Activated T-cell treated with anti-CD3 and anti-CD28 coated beads, Interleukin-2, amount 50 U/mL, for 72 hours (primary cell): ENCODE measurements at places on chromosomes 5 and 9. TPM values are rescaled to one million over a fixed set of nuclear protein-coding genes. Genes with fewer than 3 reads are reported as not detected.

DNA sequence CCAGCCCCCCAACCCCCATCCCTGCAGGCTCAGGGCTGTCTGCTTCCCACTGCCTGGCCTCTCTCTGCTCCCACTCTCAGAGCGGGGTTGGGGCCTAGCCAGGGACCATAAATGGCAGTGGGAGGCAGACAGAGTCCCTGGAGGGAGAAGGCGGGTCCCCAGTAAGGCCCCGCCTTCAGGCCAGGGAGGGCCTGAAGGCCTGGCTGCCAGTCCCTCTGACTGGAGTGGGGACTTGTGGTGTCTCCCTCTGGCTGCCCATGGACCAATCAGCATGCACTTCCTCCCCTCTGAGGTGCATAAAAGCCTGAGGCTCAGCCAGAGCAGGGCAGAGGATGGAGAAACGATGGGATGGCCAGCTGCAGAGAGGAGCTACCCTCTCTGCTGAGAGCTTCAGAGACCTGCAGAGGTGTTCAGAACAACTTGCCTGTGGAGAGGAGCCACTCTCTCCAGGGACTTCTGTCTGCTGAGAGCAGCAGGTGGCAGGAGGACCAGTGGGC, 2.7 kb upstream of the BTNL9 start:
- H3K36me3 ChIP-seq, result no peaks in the 10 kb centered on the region
- no peaks in the 10 kb centered on the region for H3K4me1 ChIP-seq

DNA sequence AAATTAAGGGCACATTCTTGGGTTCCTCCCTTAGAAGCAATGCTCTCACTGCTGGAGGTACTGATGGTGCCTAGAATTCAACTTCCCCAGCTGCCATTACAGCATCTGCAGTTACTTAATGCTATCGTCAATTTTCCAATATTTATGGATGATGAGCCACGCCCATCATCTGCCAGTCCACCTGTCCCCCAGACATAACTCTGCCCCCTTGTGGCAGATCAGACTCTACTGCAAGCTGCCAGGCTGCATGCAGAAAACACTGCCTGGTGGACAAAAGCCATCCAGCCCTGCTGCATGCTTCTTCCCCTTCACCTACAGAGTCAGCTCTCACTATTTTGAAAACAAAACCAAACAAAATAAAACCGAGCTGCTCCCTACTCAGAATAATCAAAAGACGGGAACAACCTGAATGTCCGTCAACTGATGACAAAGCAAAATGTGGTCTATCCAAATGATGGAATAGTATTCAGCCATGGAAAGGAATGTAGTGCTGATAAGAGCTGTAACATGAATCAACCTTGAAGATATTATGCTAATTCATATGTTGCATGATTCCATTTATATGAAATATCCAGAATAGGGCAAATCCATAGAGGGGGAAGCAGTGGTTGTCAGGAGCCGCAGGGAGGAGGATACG, 66.4 kb downstream of the RETREG1 start:
- no peak overlapping the region for H3K27ac ChIP-seq
- H3K4me1 ChIP-seq, result peaks cover 36% of the 10 kb centered on the region
- no peaks in the 10 kb centered on the region for H3K36me3 ChIP-seq
- no peak overlapping the region for H3K4me3 ChIP-seq
- no peaks in the 10 kb centered on the region for H3K27me3 ChIP-seq
- DNase-seq, result peak; percentile 48

DNA sequence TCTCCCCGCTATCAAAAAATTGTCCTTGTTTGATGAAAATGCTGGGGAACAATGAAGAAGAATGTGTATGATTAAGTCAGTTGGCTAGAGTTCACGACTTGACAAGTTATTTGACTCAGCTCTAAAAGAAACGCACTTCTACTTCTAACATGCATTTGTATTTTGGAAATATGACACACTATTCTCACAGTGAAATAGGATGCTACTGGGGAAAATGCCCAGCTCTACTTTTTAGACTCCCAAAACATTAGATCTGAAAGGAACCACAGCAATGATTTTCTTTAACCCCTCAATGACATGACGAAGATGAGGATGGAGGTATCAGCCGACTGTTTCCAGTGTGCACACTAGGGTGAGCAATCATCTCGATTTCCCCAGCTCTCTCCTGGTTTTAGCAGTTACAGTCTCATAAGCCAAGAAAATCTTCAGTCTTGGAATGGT, 83.6 kb upstream of the PCSK1 start:
- H3K4me1 ChIP-seq, result no peaks in the 10 kb centered on the region
- no peaks in the 10 kb centered on the region for H3K36me3 ChIP-seq
- no peak for DNase-seq
- H3K4me3 ChIP-seq, result no peak overlapping the region

GRCh38 chr9:92685022-92685421, 15.1 kb upstream of the IPPK start:
- no peaks in the 10 kb centered on the region for H3K4me1 ChIP-seq
- DNase-seq, result no peak
- H3K27me3 ChIP-seq, result no peaks in the 10 kb centered on the region
- no peak overlapping the region for H3K27ac ChIP-seq

DNA sequence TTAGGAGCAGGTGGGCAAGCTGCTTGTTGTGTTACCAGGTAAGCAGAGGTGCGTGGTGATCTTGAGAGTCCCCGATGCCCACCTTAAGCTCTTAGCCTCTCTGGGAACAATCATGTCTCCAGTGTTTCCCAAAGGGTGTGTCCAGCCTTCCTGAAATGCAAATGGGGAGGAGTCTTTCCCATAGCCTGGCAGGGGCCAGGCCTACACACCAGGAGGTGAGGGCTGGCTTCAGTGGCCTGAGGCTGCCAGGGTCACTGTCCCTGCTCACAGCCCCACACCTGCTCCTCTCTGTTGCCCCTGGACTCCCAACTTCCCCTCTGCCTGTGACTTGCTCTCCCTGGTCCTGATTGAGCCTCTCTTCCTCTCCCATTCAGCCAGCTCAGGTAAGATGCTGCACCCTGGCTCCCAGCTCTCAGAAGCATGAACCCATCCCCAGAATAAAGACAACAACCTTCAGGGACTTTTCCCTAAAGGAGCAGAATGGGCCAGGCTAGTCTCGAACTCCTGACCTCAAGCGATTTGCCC, 65.7 kb upstream of the PHYKPL start:
- no peaks in the 10 kb centered on the region for H3K36me3 ChIP-seq
- H3K4me1 ChIP-seq, result no peaks in the 10 kb centered on the region
- H3K4me3 ChIP-seq, result no peak overlapping the region
- H3K27ac ChIP-seq, result no peak overlapping the region
- no peak for DNase-seq

DNA sequence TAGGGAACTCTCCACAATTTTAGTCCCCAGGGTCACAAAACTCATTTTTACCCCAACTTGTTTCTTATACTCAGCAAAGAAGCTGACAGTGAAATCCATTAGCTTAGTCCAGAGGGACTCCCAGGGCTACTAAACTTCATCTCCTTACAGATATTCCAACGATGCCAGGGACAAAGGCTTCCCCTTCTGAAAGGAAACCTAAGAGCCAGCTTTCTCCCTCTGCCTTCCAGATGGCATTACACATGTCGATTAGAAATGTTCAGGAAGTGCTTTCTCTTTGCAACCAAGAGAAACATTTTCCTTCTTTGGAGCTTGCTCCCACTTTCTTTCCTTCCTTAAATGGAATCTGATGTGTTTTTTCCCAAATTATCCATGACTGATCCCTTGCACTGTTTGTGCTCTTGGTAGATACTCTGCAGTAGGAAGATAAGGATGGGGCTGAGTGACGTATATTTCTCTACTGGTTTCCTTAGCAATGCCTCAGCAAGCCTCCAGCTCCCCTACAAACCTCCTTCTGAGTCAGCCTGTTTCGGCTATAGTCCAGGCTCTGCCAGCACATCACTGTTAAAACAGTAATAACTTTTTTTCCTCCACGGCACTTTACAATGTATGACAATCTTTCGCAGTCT, 43.0 kb upstream of the HTR4 start:
- peaks cover 54% of the 10 kb centered on the region for H3K27me3 ChIP-seq
- H3K27ac ChIP-seq, result no peak overlapping the region
- peaks cover 4% of the 10 kb centered on the region for H3K36me3 ChIP-seq
- H3K4me3 ChIP-seq, result no peak overlapping the region
- no peak for DNase-seq

- no peaks in the 10 kb centered on the region for H3K27me3 ChIP-seq
- H3K36me3 ChIP-seq, result peaks cover 1% of the 10 kb centered on the region
- DNase-seq, result no peak
- H3K4me1 ChIP-seq, result peaks cover 34% of the 10 kb centered on the region
Observed at GRCh38 chr9:35108946-35109575, 6.1 kb upstream of the STOML2 start.

DNA sequence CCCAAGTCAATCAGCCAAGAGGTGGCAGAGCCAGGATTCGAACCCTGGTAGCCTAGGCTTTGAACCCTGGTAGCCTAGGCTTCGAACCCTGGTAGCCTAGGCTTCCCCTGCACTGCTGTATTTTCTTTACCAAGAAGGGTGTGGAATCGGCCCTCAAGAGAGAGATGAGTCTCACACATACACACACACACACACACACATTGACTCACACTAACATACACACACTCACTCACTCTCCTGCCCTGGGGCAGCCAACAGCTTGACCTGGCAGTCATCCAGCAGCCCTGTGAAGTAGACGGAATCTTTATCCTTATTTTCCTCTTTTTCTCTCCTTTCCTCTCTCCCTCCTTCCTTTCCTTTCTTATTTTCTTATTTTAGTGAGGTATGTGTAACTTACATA, 55.4 kb upstream of the RPL26L1 start:
- no peak overlapping the region for H3K27ac ChIP-seq
- H3K36me3 ChIP-seq, result no peaks in the 10 kb centered on the region
- no peak for DNase-seq
- H3K27me3 ChIP-seq, result no peaks in the 10 kb centered on the region

GRCh38 chr5:56612759-56613158, 202.6 kb upstream of the MAP3K1 start:
- H3K27ac ChIP-seq, result peak overlapping the region; percentile 15
- H3K4me3 ChIP-seq, result peak overlapping the region; percentile 60
- no peaks in the 10 kb centered on the region for H3K27me3 ChIP-seq
- peaks cover 19% of the 10 kb centered on the region for H3K36me3 ChIP-seq
- H3K4me1 ChIP-seq, result peaks cover 69% of the 10 kb centered on the region
- no peak for DNase-seq

DNA sequence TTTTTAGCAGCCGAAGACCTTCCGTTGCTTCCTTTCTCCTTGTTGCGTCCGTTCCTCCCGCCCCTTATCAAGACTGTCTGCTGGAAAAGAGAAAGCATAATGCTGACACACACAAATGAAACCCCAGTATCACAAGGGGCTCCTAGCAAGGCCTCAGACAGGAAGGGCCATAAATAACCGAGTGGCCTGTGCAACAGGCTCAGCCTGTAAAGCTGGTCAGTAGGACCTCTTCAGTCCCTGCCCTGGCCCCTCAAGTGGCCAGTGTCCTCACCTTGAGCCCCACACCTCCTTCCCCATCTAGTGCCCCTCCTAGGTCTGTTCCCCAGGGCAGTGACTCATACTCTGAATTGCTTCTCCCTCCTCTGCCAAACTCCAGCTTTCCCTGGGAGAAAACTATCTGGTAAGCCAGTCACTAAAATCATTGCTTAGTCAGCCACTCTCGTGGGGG, 174.6 kb upstream of the IL12B start:
- H3K4me1 ChIP-seq, result no peaks in the 10 kb centered on the region
- H3K4me3 ChIP-seq, result no peak overlapping the region
- H3K36me3 ChIP-seq, result no peaks in the 10 kb centered on the region
- H3K27me3 ChIP-seq, result peaks cover 17% of the 10 kb centered on the region
- H3K27ac ChIP-seq, result no peak overlapping the region

DNA sequence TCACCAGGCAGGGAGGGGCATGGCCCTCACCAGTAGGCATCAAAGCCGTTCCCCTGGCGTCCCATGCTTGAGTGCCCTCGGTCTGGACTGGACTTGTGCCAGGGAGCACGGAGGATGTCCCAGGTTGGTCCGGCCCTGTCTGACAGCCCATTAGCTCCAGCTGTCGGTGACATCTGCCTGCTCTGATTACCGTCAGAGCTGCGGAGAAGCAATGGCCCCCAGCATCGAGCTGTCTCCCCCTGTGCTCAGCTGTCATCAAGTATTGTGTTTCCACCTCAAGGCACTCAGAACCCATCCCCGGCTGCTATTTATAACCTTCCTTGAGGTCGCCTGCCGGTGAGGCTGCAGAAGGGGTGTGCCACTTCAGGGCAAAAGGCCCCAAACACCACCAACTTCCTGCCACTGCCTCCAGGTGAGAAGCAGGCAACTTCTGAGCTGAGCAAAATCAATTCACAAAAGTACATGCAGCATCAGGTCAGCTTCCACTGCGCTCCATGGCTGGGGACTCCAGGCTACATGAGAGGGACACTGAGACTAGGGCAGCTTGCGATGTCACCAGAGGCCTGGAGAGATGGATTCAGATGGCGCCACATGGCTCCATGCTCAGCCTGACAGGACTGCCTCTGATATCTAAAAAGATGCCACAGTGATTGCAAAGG, 142.7 kb downstream of the C5orf15 start:
- peaks cover 28% of the 10 kb centered on the region for H3K4me1 ChIP-seq
- peaks cover 7% of the 10 kb centered on the region for H3K27me3 ChIP-seq
- no peak overlapping the region for H3K27ac ChIP-seq
- H3K4me3 ChIP-seq, result no peak overlapping the region

- H3K27me3 ChIP-seq, result peaks cover 24% of the 10 kb centered on the region
- DNase-seq, result no peak
- peaks cover 8% of the 10 kb centered on the region for H3K4me1 ChIP-seq
Observed at GRCh38 chr9:105246656-105247173, 2.3 kb downstream of the SLC44A1 start.

DNA sequence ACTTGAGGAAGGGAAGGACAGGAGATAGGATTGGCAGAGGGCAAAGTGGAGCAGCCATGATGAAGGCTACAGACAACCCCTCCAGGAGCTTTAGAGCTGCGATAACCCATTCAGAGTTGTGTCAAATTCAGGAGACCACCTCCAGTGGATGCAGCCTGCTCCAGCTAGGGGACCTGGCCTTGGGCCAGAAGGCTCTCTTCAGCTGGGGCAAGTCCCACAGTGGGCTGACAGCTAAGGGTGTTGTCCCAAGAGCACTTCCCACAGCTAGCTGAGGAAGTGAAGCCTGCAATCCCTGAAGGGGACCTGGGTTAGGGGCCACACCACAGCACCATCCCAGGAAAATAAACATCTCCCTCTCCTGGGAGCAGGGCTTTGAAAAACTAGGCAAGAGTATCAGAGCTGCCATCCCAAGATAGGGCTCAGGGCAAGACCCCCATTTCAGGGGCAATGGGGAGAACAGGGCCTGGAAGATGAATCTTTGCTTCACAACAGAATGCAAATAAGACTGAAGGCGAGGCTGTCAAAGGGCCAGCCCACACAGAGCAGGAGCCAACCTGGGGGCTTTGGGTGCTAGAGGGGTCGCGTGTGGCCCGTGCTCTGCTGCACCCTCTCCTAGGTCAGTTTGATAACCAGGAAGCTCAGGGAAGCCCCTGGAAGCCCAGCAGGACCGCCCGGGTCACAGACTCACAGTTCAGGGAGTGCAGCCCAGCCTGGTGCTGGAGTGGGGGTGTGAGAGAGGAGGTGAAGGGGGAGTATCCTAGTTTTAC, 19.3 kb upstream of the DAPK1 start:
- H3K27me3 ChIP-seq, result peaks cover 12% of the 10 kb centered on the region
- no peak for DNase-seq
- H3K27ac ChIP-seq, result no peak overlapping the region
- no peak overlapping the region for H3K4me3 ChIP-seq
- peaks cover 12% of the 10 kb centered on the region for H3K4me1 ChIP-seq

FOXD4L4 gene
- 0.14 TPM for total RNA-seq

KCNV2 gene
- total RNA-seq, result not detected

TGFBI gene
- total RNA-seq, result not detected

STPG3 gene
- total RNA-seq, result not detected

MEIKIN gene
- 0.19 TPM for total RNA-seq

SPINK13 gene
- not detected for total RNA-seq

ECSCR gene
- 1.4 TPM for total RNA-seq

PRRX2 gene
- total RNA-seq, result 3.3 TPM

LRRC19 gene
- total RNA-seq, result not detected

SLC26A2 gene
- 8.0 TPM for total RNA-seq

LEAP2 gene
- total RNA-seq, result 7.2 TPM
